CD4-positive, CD25-positive, alpha-beta regulatory T cell (primary cell): ENCODE measurements at places on chromosomes 7 and 10.

GRCh38 chr10:62696798-62697197 lies 107.7 kb upstream of the ADO start:
- DNase-seq: no peak

DNA sequence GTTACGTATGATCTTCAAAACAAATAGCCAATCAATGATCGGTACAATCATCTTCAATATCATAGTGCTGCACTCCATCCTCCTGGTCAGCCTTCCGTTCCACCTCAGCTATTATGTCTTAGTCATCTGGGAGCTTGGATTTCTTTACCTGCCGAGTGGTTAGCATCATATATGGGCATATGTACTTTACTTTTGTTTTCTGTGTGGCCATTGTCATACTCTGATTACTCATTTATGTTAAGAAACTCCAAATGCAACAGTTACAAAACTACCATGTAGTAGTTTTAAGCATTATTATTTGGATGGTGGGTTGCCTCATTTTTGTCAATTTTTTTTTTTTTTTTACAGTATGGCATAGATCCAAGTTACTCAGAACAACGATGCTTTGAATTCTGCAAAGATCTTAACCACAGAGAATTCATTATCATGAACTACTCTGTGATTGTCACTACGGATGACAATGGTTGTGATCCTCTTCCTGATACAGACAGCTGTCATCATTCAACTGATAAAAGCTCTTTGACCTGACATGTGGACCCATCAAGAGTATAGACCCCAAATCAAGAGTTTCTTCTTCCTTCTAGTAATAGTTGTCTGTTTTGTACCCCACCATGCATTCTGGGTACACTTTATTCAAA lies 52.1 kb upstream of the NME8 start:
- DNase-seq: no peak

DNA sequence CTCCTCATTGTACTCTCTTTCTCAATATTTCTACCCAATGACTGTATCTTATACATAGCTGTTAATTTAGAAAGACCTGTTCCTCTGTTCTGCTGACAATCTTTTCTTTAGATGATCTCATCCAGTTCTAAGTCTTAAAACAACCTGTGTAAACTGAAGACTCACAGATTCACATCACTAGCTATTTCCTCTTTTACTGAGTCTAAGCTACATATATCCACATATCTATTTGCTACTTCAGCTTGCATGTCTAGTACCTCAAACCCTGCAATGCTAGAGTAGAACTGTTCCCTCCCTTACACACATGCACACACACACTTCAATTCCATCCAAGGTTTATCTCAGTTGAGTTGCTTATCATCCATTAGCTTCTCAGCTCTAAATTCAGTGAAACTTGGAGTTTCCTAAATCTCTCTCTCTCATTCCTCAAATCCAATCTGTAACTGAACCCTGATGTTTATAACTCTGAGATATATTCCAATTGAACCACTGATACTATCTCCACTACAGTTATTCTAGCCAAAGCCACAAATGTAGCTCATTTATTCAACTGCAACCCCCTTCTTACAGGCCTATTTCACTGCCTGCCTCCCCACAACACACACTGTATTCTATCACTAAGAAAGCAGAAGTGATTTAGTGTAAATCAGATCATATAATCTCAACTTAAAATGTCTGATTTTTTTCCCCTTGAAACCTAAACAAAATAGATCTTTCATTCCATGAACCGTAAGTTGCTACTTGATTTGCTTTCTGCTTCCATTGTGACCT lies 1036.8 kb upstream of the POT1 start:
- no peak for DNase-seq

DNA sequence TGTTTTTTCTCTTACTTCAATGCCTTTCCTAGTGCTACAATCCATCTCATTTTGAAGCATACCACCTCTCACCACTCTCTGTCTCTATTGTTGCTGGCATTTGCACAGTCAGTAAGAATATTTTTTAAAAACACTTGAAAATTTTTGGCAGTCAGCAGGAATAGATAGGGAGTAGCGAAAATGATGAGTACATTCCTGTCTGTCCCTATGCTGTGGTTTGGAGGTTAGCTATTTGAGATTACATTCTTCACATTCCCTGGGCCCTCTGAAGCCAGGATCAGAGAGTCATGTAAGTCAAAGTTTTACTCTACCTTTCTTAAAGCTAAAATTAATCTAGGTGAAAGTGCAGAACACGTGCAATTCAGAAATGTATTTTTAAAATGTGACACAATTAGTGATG lies 53.0 kb upstream of the MAGI2 start:
- DNase-seq: no peak

DNA sequence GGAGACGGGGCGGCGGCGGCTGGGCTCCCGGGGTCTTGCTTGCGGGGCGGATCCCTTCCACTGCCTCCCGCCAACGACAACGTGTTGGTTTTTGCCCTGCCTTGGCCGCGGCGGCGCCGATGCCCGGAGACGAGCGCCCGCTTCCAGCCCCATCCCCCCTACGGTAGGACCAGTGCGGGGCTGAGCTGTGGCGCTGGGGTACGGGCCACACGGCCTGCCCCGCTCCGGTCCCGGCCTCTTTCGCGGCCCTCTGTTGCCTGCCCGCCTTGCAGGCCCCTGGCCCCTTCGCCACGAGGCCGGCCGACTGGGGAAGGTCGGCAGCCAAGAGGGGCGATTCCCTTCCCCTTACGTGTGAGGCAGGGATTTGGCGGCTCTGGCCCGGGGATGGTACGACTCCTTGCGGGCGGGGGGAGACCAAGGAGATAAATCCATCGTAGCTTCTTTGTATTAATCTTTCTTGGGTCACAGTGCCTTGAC lies 488 bp downstream of the EIF4H start:
- DNase-seq: peak; percentile 54

DNA sequence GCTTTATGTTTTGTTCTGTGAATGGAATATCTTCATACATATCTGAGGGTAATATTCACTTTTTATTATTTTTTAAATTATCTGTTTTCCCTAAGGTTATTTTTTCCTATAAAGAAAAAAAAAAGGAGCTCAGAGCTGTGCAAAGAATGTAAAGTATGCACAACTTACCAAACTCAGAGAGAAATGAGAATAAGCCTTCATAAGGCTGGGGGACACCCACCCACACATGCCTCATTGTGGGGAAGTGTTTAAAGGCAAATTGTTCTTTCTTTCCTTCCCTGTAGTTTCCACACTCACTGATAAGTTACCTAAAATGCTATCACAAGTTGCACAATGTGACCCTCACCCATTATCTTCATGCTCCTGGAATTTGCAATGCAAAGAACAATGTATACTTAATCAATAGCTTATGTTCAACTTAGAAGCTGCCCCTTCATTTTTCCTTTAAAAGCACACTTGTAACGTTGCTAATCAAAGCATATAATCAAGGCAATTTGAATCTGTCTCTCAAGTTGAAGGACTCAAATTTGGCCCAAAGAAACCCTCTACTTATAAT lies 108.1 kb downstream of the GNAT3 start:
- no peak for DNase-seq

GRCh38 chr7:787332-788240 lies 44.7 kb upstream of the SUN1 start:
- no peak for DNase-seq

GRCh38 chr7:47940088-47941013 lies 7.9 kb downstream of the PKD1L1 start:
- DNase-seq: no peak

GRCh38 chr10:78417425-78418370 lies 384.0 kb downstream of the RPS24 start:
- DNase-seq: no peak

DNA sequence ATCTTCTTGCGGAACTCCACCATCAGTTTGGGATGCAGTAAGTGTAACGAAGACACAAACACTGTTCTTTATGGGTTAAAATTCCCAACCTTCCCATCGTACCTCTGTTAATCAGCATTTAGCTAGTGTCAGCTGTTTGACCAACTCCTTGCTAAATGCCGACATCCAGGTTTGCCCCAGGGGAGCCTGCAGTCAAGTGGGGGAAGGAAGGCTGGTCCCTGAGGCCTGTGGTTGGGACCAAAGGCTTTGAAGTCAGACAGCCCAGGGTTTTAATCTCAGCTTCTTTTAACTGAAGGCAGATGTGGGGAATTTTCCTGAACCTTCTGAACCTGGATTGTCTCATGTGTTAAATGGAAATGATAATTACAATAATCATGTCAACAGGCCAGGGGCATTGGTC lies 443.7 kb downstream of the GLRX3 start:
- no peak for DNase-seq

GRCh38 chr10:31953080-31953479 lies 24.4 kb upstream of the ARHGAP12 start:
- DNase-seq: no peak

GRCh38 chr10:22927661-22928403 lies at the start of gene ARMC3:
Gene ARMC3, plus strand, starts transcription at chr10:22928053. Its CDS starts 3,944 bp downstream, at chr10:22931997.
- DNase-seq: peak; percentile 54

GRCh38 chr10:74875966-74876365 lies 49.6 kb downstream of the KAT6B start:
- no peak for DNase-seq

GRCh38 chr10:18005781-18006456 lies 54.2 kb downstream of the SLC39A12 start:
- no peak for DNase-seq

DNA sequence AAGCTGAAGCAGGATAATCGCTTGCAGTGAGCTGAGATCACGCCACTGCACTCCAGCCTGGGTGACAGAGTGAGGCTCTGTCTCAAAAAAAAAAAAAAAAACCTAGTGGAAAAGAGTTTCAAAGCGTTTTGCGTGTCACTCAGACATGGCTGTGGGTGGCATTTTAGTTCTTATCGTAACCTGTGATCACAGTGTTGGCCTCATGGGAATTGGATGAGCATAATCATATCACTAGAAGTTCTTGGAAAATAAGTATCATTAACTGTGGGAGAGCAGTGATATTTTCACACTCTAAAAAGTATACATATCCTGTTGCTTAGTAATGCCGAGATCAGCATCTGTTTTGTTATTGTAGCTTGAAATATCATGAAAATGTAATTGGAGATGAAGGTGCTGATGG lies 92.6 kb downstream of the CREM start:
- DNase-seq: no peak

DNA sequence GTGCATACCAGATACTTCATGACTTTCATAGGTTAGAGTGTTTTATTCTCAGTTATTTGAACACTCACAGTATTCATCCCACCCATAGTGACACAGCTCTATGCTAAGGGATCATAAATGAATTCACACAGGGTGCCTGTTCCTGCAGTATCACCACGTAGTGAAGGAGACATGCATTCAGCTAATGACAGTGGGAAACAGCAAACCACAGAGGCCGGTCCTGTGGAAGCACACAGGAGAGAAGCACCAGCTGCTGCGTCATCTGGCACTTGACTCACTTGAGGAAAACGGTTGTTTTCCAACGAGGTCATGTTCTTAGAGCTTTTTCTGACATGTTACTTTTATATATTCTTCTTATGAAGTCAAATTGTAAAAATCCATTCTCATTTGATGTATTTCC lies 73.0 kb downstream of the UBE3C start:
- DNase-seq: no peak

GRCh38 chr10:29039677-29040189 lies 249.1 kb upstream of the LYZL1 start:
- DNase-seq: no peak

DNA sequence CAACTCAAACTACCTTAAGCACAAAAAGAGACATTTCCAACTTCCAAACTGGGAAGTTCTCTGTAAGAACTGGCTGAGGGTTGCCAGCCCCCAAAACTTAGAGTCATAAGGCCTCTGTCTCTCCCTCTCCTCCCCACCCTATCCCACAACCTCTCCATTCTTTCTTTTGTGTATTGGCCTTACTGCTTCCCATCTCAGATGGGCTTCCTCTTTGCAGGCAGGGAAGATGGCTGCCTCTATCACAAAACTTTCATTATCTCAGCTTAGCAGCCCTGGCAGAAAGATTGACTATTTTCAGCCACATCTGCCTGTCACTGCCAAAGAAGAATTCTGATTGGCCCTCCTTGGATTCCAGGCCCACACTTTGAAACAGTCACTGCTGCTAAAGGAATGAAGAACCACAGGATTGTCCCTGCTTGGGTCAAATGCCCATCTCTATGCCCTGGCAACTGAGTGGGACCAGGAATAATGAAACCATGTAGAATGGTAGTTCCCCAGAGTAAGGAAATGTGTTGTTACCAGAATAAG lies 58.0 kb upstream of the PRKAR2B start:
- DNase-seq: no peak

DNA sequence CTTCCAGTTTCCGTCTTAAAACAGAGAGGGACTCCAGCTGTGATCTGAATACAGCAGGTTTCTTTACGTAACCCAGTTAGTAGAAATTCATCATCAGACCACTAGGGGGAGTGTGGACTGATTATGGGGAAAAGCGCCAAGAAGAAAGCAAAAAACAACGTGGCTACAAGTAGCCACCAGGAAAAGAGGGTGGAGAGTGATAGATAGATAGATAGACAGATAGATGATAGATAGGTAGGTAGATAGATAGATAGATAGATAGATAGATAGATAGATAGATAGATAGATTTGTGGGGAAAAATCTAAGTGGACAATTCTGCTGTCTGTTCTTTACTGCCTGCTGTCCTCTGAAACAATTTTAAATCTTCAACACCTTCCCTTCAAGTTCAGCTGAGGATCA lies 12.7 kb upstream of the AKR1B10 start:
- no peak for DNase-seq
